ENCODE measurements at places on chromosomes 2 and 18. TPM values are rescaled to one million over a fixed set of nuclear protein-coding genes. Genes with fewer than 3 reads are reported as not detected.

DNA sequence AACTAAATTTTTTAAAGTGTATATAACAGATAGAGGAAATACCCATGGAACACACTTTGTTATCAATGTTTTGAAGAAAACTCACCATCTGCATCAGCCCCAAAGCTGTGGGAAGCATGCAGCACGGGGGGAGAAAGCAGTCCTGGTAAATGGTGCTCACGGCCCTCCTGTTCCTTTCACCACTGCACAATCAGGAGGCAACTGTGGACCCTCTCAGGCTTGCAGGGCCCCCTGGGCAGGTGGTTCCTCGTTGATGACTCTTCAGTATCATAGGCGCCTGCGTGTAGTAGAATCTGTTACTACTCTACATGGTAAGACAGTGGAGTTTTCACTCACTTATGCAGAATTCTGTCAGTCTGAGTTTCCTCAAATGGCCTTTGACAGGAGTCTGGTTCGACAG, 4.9 kb upstream of the CNDP1 start:
- H3K36me3 ChIP-seq = no peaks in the 10 kb centered on the region
- no peak overlapping the region for H3K27ac ChIP-seq
- no peak for DNase-seq
- H3K4me1 ChIP-seq = no peaks in the 10 kb centered on the region
- no peak overlapping the region for H3K4me3 ChIP-seq

The CIB4 gene
- not detected for total RNA-seq

The ERICH2 gene
- not detected for total RNA-seq

The GPAT2 gene
- total RNA-seq = 10.2 TPM

Data from heart left ventricle (tissue), 16 donors.